Neural crest cell (in vitro differentiated cells): ENCODE measurements at places on chromosomes 11 and 22.

DNA sequence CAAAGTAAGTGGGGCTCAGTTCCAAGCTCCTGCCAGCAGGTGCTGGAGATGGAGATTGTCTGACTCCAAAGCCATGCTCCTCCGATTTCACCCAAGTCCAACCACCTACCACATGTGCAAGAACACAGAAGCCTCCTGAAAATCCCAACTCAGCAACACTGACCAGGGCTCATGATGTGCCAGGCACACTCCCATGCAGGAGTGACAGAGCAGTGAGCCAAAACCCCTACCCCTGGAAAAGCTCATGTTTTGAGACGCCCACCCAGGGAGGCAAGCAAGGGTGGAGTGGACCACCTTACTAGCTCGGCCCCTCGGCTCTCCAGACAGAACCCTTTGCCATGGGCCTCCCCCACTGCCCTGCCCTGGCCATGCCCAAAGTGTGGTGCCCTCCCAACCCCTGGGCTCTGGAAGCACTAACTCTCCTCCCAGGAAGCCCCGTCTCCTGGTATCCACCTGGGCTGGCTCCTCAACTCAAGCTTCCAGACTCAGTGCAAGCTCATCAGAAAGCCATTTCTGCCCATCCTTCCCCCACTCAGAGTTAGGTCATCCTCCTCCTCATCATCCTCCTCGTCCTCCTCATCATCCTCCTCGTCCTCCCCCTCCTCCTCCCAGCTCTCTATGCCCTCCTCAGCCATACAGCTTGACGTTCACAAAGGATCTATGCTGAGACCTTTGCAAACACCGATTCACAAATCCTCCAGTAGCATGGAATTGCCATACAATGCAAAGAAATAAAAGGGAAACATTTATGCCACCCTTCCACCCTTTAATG is 154.9 kb downstream of the MPPED1 start:
- DNase-seq = no peak

GRCh38 chr11:69630017-69630416 is 10.9 kb upstream of the CCND1 start:
- DNase-seq = no peak

DNA sequence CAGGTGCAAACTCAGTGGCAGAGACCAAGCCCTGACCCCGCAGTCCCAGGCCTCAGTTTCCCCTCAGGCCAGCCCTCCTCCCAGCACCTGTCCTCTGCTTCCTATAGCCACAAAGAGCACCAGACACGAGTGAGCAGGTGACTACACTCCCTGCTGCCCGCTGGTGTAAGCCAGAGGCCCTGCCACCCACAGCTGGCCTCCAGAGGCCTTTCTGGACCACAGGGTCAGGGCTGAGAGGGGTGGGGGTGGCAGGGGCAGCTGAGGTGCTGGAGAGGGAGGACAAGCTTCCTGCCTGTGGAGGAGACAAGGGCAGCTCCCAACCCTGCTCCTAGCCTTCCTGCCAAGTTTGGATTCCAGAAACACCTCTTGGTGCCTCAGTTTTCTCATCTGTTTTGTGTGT is 31.3 kb upstream of the WNT7B start:
- DNase-seq = no peak

DNA sequence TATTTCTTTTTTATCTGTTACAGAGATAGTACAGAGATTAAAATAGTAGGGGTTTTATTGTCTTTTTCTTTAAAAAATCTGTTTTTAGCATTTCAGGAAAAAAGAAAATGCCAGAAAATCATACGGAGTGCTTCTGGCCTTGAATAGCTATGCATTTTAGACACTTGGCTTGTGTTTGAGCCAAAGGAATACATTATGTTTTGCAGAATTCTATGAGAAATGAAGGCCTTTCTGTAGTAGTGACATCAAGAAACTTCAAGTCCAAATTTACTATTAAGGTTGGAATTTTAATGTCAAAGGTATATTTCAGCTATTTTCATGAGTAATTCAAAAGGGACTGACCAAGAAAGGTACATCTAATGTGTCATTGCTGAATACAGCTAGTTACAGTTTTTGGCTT is 56.3 kb upstream of the DDI1 start:
- DNase-seq = no peak

DNA sequence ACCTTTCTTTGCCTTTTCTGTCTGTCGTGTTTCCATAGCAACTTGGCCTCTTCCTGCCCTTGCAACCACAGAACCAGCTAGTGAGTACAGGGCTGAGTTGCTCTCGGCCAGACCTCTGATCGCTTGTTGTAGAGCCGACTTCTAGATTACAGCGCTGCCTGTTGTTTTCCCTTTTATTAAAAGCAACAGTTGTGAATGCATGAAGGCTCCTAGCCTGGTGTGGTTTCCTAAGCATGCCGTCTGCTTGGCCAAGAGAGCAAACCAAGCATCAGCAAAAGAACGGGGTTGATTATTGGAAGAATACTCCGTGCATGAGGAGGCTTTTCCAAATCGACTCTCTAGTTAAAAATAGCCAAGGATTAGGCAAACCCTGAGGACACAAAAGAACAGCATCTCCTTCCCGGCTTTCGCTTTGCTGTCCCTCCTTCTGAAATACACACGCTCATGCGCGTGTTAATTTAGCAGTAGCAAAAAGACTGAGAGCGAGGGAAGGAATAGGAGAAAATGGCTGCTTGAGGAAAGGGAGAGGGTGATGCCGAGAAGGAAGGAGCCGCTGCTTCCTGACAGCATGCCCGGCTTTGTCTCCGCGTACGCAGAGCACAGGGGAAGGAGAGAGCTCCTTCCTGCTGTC is 71.5 kb upstream of the TTC12 start:
- DNase-seq = no peak

DNA sequence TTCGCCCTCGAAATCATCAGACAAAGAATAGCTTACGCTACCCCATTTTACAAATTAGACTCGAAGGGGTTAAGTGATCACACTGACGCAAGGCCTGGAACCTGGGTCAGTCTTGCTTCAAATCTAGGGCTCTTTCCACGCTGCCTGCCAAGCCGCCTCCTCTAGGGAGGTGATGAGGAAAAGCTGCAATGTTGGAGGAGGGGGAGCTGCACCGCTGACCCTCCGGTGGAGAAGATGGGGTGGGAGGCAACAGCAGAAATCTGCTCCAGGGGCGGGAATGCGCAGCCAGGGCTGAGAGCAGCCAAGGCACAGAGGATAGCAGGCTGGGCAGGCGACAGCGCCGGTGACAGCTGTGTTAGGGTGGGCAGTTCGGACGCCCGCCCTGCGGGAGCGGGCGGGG is 595 bp downstream of the SYVN1 start:
- DNase-seq = no peak

DNA sequence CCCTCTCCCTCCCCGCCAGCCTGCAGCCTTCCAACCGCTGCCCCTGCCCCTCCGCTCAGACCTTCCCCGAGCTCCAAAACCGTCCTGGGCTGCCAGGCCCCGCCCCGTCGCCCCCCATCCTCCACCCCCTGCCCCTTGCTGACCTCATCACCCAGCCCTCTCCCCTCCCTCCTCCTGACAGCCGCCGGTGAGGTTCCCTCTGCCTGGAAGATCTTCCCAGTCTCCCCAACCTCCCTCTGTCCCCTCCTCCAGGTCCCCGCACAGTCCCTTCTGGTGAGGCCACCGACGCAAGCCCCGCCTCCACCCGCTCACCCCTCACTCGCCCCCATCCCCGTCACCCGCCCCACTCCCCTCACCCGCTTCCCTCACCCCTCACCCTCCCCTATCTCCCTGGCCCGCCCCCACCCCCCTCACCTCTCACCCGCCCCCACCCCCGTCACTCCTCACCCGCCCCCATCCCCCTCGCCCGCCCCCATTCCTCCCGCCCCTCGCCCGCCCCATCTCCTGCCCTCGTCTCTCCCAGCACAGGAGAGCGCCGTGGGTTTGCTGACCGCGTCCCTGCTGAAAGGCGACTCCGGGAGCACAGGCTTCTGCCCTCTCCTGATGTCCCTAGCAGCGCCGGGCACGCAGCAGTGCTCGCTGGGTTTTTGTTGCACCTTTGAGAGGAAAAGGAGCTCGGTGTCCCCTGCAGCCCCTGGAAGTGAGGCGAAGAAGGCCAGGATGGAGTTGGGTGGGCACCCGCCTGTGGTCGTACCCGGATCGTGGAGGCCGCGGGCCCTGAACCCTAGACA is 16.4 kb upstream of the UPK3A start:
- DNase-seq = peak; percentile 53

GRCh38 chr11:78467931-78468330 is 50.3 kb upstream of the GAB2 start:
- DNase-seq = no peak

DNA sequence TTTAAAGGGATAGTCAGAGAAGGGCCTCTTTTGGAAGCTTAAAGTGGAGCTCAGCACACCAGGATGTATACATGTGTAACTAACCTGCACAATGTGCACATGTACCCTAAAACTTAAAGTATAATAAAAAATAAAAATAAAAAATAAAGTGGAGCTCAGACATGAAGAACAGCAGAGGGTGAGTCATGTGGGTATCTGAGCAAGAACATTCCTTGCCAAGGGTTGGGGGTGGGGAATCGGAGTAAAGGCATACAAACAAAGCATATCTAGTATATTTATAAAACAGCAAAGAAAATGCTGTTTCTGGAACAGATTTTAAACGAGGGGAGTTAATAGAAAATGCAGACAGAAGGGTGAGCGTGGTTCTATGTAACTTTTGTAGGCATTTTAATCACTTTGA is 562.6 kb upstream of the ANO3 start:
- DNase-seq = no peak

DNA sequence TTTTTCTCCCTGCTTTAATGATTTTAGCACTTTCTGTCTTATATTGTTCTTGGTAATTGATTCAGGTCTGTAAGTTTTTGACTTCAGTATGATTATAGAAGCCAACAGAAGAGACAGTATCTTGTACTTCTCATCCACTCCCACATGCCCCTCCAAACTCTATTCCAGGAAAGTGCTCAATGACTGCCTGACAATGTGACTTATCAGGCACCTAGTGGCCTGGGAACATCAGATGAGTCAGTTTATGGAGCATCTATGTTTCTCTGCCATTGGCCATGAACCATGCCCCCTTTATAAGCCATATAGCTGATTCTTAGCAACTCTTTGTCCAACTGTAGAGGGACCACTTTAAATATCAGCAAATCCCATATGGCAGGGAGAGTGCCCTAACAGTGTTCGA is 179.2 kb upstream of the MTMR2 start:
- no peak for DNase-seq

GRCh38 chr11:26556582-26556981 is 15.5 kb downstream of the MUC15 start:
- DNase-seq = no peak

- no peak for DNase-seq
Observed at GRCh38 chr11:130178441-130179339, 19.1 kb downstream of the ST14 start.

DNA sequence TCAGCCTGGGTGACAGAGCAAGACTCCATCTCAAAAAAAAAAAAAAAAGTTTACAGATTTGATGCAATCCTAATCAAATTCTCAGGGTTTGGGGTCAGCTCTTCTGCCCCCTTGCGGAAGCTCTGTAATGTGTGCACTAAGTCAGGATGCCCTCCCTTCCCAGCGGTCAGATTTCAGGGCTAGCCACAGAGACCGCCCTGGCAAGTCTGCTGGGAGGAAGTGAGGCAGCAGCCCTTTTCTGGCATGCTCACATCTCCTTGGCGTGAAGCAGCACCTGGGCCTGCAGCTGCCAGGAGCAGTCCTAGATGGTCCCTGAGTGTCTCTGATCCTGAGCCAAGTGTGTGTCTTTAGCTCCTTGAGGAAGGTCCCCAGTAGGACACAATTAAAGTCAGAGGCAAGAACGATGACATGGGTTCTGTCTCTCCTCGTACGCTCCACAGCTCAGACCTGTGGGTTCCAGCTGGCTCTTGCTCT is 10.9 kb upstream of the APOBEC3C start:
- DNase-seq = peak; percentile 72

GRCh38 chr22:49322861-49323622 is 504.6 kb downstream of the BRD1 start:
- no peak for DNase-seq

GRCh38 chr11:110022548-110022947 is 70.6 kb upstream of the ZC3H12C start:
- no peak for DNase-seq

GRCh38 chr11:15707971-15708370 is 593.2 kb downstream of the INSC start:
- no peak for DNase-seq

DNA sequence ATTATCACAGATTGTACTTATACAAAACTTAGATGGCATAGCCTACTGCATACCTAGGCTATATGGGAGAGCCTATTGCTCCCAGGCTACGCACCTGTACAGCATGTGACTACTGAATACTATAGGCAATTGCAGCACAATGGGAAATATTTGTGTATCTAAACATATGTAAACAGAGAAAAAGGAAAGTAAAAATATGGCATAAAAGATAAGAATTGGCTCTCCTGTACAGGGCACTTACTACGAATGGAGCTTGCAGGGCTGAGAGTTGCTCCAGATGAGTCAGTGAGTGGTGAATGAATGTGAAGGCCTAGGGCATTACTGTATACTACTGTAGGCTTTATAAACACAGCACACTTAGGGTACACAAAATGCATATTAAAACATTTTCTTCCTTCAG is 13.2 kb downstream of the APOL6 start:
- no peak for DNase-seq

DNA sequence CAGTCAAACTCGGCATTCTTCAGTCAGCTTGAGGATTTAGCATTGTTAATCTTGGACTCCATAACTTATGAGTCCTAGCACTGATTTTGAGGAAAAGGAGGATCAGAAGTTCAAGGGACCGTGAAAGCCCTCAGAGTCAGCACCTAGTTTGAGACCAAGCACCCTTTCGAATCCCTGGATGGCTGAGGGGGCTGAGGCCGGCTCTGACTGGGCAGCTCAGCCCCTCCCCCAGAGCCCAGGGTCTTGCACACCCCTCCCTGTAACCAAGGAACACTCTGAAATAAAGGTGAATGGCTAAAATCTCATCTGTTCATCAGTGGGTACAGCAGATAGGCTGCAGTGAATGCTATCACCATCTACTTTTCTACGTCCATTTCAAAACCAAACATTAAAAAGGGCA is 27.3 kb downstream of the SLC25A18 start:
- no peak for DNase-seq

DNA sequence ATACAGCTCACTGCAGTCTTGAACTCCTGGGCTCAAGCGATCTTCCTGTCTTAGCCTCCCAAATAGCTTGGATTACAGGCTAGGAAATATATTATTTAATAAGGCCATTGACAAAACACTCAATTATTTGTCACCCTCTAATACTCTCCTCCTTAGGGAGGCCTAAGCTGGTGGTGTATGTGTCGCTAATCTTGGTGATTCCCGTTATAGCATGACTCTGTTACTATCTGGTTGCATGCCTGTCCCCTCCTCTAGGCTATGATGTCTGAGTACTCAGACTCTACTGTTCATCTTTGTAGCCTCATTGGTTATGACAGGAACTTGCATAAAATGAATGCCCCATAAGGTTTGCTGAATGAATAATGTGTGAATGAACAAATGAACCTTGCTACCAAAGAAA is 87.6 kb downstream of the USP35 start:
- DNase-seq = no peak

- DNase-seq = no peak
Observed at GRCh38 chr11:27209562-27210005, 153.4 kb downstream of the CCDC34 start.

GRCh38 chr11:77776455-77776854 is 44.1 kb downstream of the RSF1 start:
- no peak for DNase-seq
